T-cell (primary cell): ENCODE measurements at places on chromosomes 16 and 17. TPM values are rescaled to one million over a fixed set of nuclear protein-coding genes. Genes with fewer than 3 reads are reported as not detected.

GRCh38 chr17:6305613-6306360 lies 129.1 kb downstream of the AIPL1 start:
- no peak overlapping the region for H3K27ac ChIP-seq
- H3K4me3 ChIP-seq: no peak overlapping the region
- H3K4me1 ChIP-seq: no peaks in the 10 kb centered on the region
- DNase-seq: no peak

DNA sequence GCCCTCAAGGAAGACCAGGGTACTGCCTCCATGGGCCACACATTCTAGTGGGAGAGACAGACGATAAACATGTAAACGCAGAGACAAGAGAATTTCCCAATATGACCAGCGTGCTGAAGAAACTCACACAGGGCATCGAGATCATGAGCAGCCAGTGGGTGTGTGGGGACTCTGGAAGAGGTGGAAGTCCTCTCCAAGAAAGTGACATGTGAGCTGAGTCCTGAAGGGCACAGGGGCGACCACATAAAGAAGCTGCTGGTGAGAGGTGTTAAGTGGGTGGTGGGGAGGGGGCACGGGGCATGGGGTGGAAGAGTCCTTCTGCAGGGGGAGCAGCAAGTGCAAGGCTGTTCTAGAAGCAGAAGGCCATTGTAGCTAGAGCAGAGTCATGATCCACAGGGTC lies 21.0 kb upstream of the RAP1GAP2 start:
- H3K4me3 ChIP-seq: no peak overlapping the region
- peaks cover 65% of the 10 kb centered on the region for H3K27me3 ChIP-seq
- no peaks in the 10 kb centered on the region for H3K36me3 ChIP-seq
- H3K4me1 ChIP-seq: no peaks in the 10 kb centered on the region
- H3K27ac ChIP-seq: no peak overlapping the region

DNA sequence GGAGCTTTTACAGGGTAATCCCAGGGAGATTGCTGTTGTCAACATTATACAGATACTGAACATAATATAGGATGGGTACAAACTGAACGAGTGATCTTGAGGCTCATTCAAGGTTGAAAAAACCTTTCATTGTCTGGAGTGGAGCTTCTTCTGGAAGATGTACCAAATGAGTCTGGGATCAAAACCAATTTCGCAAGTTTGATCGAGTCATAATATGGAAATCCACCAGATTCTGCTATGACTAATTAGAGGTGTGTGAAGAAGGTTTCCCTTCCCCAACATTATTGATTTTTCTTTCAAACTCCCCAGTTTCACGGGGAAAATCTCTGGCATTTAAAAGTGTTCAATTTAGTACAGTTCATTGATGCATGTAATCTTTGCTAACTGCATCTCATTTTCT lies 324.1 kb downstream of the ZFHX3 start:
- DNase-seq: no peak
- no peaks in the 10 kb centered on the region for H3K27me3 ChIP-seq
- H3K4me1 ChIP-seq: no peaks in the 10 kb centered on the region

DNA sequence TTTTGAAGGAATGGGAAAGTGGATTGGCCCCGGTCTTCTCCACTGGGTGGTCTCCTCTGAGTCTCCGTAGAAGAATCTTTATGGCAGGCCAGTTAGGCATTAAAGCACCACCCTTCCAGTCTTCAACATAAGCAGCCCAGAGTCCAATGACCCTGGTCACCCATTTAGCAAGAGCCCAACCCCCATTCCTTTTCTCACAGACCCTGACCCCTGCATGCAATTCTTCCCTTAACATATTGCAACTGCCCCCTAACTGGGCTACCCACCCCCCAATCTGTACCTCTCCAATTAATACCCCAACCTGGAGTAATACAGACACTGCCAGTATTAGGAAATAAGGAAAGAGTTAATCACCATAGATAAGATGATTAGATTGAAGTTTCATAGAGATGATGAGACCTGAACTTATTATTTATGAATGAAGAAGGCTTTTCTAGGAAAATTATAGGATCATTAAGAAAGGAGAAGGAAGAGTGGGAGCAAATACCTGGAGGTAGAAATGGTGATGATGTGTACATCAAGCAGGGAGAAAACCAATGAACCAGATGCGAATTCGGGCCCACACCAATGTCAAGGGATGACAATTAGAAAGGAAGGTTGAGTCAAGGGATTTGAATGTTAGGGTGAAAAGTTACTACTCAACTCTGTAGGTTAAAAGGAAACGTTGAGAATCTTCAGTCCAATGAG lies 2.4 kb downstream of the CCL2 start:
- H3K27me3 ChIP-seq: peaks cover 27% of the 10 kb centered on the region
- no peak overlapping the region for H3K4me3 ChIP-seq
- no peaks in the 10 kb centered on the region for H3K36me3 ChIP-seq
- no peak for DNase-seq
- no peaks in the 10 kb centered on the region for H3K4me1 ChIP-seq

GRCh38 chr16:3952737-3953131 lies 72.2 kb upstream of the CREBBP start:
- H3K36me3 ChIP-seq: no peaks in the 10 kb centered on the region
- no peak overlapping the region for H3K27ac ChIP-seq
- H3K4me1 ChIP-seq: no peaks in the 10 kb centered on the region
- no peak for DNase-seq
- no peak overlapping the region for H3K4me3 ChIP-seq
- no peaks in the 10 kb centered on the region for H3K27me3 ChIP-seq

GRCh38 chr17:38608648-38609047 lies 2.9 kb upstream of the SRCIN1 start:
- peaks cover 3% of the 10 kb centered on the region for H3K4me1 ChIP-seq
- DNase-seq: no peak
- no peaks in the 10 kb centered on the region for H3K36me3 ChIP-seq
- no peak overlapping the region for H3K4me3 ChIP-seq
- H3K27me3 ChIP-seq: peaks cover 85% of the 10 kb centered on the region

- peaks cover 34% of the 10 kb centered on the region for H3K36me3 ChIP-seq
- peak overlapping the region; percentile 77 for H3K4me3 ChIP-seq
- peak overlapping the region; percentile 81 for H3K27ac ChIP-seq
- H3K4me1 ChIP-seq: peaks cover 83% of the 10 kb centered on the region
- H3K27me3 ChIP-seq: no peaks in the 10 kb centered on the region
Observed at GRCh38 chr17:81513753-81514488, 1.3 kb upstream of the ACTG1 start.

DNA sequence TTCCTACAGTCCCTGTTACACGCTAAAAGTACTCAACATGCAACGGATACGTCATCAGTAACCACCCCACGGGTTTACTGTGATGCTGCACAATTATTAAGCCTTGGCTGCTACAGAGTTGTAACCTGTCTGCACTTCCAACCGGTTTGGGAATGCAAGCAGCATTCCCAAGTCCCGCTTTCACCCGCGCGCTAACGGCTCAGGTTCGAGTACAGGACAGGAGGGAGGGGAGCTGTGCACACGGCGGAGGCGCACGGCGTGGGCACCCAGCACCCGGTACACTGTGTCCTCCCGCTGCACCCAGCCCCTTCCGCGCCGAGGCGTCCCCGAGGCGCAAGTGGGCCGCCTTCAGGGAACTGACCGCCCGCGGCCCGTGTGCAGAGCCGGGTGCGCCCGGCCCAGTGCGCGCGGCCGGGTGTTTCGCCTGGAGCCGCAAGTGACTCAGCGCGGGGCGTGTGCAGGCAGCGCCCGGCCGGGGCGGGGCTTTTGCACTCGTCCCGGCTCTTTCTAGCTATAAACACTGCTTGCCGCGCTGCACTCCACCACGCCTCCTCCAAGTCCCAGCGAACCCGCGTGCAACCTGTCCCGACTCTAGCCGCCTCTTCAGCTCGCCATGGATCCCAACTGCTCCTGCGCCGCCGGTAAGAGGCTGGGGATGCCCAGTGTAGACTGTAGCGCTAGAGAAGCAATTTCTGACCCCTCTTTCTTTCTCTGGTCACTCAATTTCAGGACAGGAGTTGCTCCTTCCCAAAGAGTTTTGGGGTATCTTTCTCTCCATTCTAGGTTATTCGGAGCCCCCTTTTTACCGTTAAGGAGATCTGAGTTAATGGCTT lies at the start of gene MT2A:
MT2A (plus strand) TSS at position 542 of the 833 bp plus-strand sequence; CDS start at position 614, 72 bp downstream.
- no peaks in the 10 kb centered on the region for H3K36me3 ChIP-seq
- H3K4me1 ChIP-seq: peaks cover 51% of the 10 kb centered on the region
- peak; percentile 84 for DNase-seq
- H3K4me3 ChIP-seq: peak within 1 kb of the TSS; percentile 67
- H3K27me3 ChIP-seq: no peaks in the 10 kb centered on the region

DNA sequence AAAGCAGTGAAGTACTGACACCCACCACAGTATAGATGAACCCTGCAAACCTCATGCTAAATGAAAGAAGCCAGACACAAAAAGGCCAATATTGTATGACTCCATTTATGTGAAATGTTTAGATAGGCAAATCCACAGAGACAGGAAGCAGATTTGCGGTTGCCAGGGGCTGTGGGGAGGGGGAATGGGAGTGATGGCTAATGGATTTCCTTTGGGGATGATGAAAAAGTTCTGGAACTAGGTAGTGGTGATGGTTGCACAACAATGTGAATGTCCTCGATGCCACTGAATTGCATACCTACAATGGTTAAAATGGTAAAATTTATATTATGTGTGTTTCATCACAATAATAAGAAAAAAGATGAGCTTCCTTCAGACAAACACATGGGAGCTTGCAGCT lies 28.4 kb upstream of the WFIKKN2 start:
- DNase-seq: no peak
- H3K27me3 ChIP-seq: peaks cover 8% of the 10 kb centered on the region
- H3K36me3 ChIP-seq: no peaks in the 10 kb centered on the region
- no peaks in the 10 kb centered on the region for H3K4me1 ChIP-seq
- no peak overlapping the region for H3K27ac ChIP-seq

DNA sequence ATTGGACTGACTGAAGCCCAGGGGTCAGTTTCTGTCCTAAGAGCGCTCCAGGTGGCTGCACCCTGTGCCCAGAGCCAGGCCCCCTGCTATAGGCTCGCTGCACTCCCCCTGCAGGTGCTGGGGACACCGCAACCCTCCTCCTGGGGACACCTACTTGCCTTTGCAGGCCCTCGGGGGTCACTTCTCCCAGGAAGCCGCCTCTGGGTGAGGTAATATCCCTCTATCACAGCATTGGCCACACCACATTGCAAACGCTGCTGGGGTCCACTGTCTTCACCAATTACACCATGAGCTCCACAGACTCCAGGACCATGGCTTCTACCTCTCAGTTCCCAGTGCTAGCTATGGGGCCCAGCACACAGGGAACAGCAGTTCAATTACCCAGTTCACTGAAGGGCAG lies 14.9 kb downstream of the USP36 start:
- no peak overlapping the region for H3K4me3 ChIP-seq
- peaks cover 9% of the 10 kb centered on the region for H3K36me3 ChIP-seq
- DNase-seq: no peak
- no peaks in the 10 kb centered on the region for H3K27me3 ChIP-seq

- H3K36me3 ChIP-seq: no peaks in the 10 kb centered on the region
- H3K4me1 ChIP-seq: no peaks in the 10 kb centered on the region
- no peak for DNase-seq
- no peak overlapping the region for H3K27ac ChIP-seq
- no peaks in the 10 kb centered on the region for H3K27me3 ChIP-seq
- no peak overlapping the region for H3K4me3 ChIP-seq
Observed at GRCh38 chr17:4293572-4293971, 29.8 kb upstream of the ANKFY1 start.

DNA sequence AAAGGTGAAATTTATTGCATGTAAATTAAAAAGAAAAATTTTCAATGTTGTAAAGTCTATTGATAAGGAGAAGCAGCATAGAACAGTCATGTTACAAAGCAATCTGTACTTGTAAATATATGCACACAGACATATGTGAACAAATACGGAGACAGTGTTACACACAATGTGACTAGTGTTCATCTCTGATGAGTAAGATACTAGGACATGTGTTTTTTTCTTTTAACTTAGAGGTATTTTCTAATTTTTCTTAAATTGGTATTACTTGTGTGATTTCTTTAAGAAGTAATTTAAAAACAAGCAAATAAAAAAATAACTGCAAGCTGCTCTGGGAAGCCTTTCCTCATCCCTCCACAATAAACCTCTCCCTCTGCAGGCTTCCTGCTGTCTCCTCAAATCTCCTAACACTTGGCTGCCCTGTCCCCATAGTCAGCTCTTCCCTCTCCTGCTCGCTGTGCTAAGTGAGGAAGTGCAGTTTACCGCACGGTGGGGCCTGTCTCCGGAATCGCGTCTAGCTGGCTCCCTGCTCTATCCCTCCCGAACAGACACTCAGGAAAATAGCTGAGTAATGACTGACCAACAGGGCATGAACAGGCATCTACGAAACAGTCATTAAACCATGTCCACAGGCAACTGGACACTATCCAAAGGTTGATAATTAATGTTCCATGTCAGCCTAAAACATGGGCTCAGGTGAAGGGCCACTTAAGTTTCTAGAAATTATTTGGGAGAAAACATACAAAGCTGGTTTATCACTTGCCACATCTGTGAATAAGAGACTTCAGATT lies 35.9 kb downstream of the CMTM4 start:
- no peak overlapping the region for H3K4me3 ChIP-seq
- DNase-seq: no peak
- no peak overlapping the region for H3K27ac ChIP-seq
- peaks cover 14% of the 10 kb centered on the region for H3K27me3 ChIP-seq
- no peaks in the 10 kb centered on the region for H3K36me3 ChIP-seq

The KRT33A gene
- total RNA-seq: not detected

The ZSCAN10 gene
- total RNA-seq: not detected

The ZNF830 gene
- 35.4 TPM for total RNA-seq

The TP53TG3B gene
- total RNA-seq: not detected

The ACSM2B gene
- total RNA-seq: 0.18 TPM

The CCL7 gene
- total RNA-seq: not detected

The TNP2 gene
- total RNA-seq: not detected

The HOXB3 gene
- 7.7 TPM for total RNA-seq
